CD4-positive, CD25-positive, alpha-beta regulatory T cell (primary cell): ENCODE measurements at places on chromosomes 5 and 9. TPM values are rescaled to one million over a fixed set of nuclear protein-coding genes. Genes with fewer than 3 reads are reported as not detected.

- peaks cover 34% of the 10 kb centered on the region for H3K4me1 ChIP-seq
- no peaks in the 10 kb centered on the region for H3K27me3 ChIP-seq
- peaks cover 56% of the 10 kb centered on the region for H3K36me3 ChIP-seq
- no peak overlapping the region for H3K4me3 ChIP-seq
- no peak for DNase-seq
- H3K27ac ChIP-seq: no peak overlapping the region
Observed at GRCh38 chr9:93071464-93071863, 13.0 kb downstream of the SUSD3 start.

Gene SPAG8
- polyA plus RNA-seq: 0.75 TPM

DNA sequence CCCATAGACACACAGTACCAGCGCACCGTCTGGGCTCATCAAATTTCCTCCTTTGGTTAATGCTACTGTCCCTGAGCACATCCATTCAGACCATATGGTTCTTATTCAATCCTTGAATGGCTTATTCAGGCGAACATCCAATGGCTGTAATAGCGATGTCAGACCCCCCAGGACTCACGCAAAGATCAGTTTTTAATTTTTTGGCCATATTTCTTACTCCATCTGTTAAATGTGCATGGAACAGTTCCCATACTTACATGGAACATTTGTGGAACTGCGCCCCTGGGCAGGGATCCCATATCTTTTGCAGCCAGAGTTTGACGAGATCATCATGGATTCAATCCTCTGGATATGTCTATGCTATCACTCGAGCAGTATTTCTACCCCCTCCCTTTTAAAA lies 213.2 kb downstream of the ADAMTS6 start:
- H3K27ac ChIP-seq: no peak overlapping the region
- no peak for DNase-seq
- no peaks in the 10 kb centered on the region for H3K27me3 ChIP-seq

Gene MEGF10
- 0.09 TPM for polyA plus RNA-seq

Gene RLN2
- 5.7 TPM for polyA plus RNA-seq

DNA sequence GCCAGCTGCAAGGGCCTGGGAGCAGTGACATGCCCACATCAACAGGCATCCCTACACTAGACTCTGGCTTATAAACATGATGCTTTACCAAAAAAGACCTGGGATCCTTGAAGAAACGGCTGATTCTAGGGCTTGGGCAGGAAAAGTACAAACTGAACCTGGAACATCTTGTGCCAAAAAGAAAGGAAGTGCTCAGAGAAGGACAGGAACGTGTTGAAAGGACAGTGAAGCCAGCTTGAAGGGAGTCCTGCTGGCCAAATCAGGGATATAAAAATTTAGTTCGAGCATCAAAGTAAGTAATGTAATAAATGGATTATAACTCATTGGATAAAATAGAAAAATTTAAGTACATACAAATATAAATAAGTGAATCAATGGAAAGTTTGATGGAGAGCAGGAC lies 58.1 kb downstream of the ALDH7A1 start:
- no peaks in the 10 kb centered on the region for H3K36me3 ChIP-seq
- no peak for DNase-seq
- H3K4me1 ChIP-seq: no peaks in the 10 kb centered on the region
- H3K27ac ChIP-seq: no peak overlapping the region
- H3K4me3 ChIP-seq: no peak overlapping the region
- H3K27me3 ChIP-seq: no peaks in the 10 kb centered on the region

DNA sequence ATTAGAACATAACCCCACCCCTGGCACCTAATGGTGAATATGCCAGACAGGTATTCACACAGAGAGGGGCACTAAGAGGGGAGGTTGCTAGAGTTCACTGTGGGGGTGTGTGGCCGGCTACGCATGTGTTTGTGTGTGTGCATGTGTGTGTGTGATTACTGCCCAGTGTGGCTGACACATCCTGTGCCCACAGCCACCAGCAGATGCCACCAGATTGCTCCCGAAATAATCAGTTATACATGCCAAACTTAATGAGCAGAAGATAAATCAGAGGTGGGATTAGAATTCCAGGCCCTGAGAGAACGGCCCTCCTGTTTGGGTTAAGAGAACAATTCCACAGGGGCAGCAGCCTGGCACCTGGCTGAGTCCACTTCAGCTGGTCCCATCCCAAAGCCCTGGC lies 91.8 kb upstream of the TBCA start:
- no peak for DNase-seq
- peaks cover 2% of the 10 kb centered on the region for H3K27me3 ChIP-seq
- no peaks in the 10 kb centered on the region for H3K4me1 ChIP-seq
- no peak overlapping the region for H3K27ac ChIP-seq
- H3K4me3 ChIP-seq: no peak overlapping the region

GRCh38 chr5:87354496-87354895 lies 58.2 kb downstream of the CCNH start:
- peaks cover 38% of the 10 kb centered on the region for H3K36me3 ChIP-seq
- no peak for DNase-seq
- no peaks in the 10 kb centered on the region for H3K27me3 ChIP-seq

GRCh38 chr5:156846914-156847313 lies 3.2 kb upstream of the PPP1R2B start:
- H3K36me3 ChIP-seq: no peaks in the 10 kb centered on the region
- no peak for DNase-seq
- H3K27ac ChIP-seq: no peak overlapping the region
- no peaks in the 10 kb centered on the region for H3K4me1 ChIP-seq

- no peak for DNase-seq
- H3K36me3 ChIP-seq: no peaks in the 10 kb centered on the region
- no peaks in the 10 kb centered on the region for H3K4me1 ChIP-seq
- H3K27ac ChIP-seq: no peak overlapping the region
Observed at GRCh38 chr5:179222246-179223017, 122.8 kb downstream of the ADAMTS2 start.

Gene ACTBL2
- polyA plus RNA-seq: not detected

Gene TMEM174
- not detected for polyA plus RNA-seq

GRCh38 chr5:113256671-113257452 lies 177.9 kb downstream of the TSSK1B start:
- no peak overlapping the region for H3K4me3 ChIP-seq
- no peak for DNase-seq
- H3K4me1 ChIP-seq: no peaks in the 10 kb centered on the region
- no peaks in the 10 kb centered on the region for H3K36me3 ChIP-seq
